ENCODE measurements at places on chromosomes 2 and 18. TPM values are rescaled to one million over a fixed set of nuclear protein-coding genes. Genes with fewer than 3 reads are reported as not detected.

The PLGLB2 gene
- total RNA-seq, result 4.8 TPM

DNA sequence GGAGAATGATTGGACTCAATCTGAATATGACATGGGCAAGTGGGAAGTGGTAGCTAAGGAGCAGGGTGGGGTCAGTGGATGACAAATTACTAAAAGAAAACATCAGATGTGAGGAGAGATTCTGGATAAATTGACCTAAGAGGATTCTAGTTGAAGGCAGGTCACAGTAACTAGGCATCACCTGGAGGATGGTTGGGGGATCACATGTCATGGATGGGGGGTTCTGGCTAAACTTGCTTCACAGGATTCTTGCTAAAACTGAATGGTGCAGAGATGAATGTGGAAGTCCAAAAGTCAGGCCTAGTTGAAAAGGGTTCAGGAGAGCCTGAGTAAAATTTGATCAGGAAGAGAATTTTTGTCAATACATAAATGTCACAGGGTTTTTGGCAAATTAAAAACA lies 18.3 kb downstream of the CLHC1 start:
- no peak for DNase-seq

DNA sequence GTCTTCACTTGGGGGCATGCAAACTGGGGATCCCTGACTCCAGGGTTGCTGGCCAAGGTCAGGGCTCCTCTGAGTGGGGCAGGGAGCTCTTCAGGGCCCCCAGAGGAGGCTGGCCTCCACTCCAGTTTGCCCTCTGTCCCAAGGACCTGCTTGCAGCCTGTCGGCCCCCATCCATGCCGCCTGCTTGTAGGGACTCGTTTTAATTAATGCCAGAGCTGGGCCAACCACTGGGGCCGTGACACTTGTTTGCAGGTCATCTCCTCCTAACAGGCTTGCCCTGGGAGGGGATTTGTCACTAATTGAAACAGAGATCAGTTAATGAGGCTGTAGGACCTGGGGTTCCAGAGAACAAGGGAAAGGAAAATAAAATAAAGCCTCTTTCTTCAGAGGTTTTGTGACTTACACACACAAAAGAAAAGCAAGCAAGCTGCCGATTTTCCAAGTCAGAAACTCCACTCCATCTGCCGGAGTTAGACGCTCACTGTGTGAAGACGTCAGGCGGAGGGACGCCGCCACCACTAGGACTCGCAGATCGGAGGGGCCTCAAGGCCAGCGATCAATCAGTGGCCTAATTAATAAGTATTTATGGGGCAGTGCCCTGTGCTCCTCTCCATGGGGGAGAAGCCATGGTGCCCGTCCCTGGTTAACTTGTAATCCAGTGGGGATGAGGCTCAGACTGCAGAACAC lies 75.9 kb downstream of the SFXN5 start:
- DNase-seq, result no peak

- no peak for DNase-seq
These were observed 247.3 kb downstream of the PTGR3 start for GRCh38 chr18:74961596-74961995.

DNA sequence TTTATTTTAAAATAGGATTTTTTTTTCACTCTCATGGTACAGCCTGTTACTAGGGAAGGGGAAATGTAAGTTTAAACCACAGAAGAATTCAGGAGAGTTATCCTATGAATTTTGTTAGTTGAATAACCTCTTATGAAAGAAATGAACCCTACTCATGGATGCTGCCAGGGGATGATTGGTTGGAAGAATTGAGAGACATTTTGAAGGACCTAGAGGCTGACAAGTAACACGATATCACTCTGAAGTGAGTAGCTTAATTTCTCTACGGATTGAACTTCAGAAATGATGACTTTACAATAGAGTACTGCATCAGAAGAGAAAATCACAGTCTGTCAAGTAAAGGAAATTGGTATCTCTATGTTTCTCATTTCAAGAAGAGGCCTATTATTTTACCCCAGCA lies 1346.2 kb downstream of the SUCLG1 start:
- DNase-seq, result no peak

Measured in sciatic nerve (tissue), 2 donors.